NCI-H226 (cell line): ENCODE measurements at places on chromosomes 7 and 10.

- DNase-seq: no peak
Observed at GRCh38 chr7:157693071-157693520, 356.3 kb downstream of the DNAJB6 start.

DNA sequence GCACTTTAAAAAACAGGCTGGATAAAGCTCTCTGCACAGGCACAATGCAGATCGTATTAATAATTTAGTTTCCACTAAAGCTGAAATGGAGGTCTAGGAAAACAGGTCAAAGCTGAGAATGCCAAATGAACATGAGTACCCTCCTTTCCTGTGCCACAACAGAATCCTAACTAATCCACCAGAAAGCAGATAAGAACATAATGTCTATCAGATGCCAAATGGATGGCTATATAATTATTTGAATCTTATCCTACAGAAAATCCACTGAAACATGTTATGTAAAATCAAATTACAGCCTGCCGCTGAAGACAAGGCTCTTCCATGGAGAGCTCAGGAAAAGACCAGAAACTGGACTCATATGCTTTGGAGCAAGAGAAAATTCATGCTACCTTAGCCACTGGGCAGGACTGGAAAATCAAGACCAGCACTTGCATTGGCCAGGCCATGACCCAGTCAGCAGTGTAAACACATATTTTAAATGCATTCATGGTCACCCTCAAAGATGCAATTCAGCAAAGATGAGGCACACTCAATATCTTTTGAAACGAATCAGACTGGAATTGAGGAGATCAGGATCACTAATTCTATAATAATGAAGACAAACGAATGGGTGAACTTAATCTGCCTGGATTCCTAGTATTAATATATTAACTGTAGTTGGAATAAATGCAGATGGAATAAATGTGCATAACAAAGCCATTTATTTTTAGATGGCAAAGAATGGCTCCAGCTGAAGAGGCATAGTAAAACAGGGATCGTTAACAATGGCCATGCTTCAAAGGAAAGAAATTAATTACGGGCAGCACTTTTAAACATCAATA lies 13.2 kb downstream of the ANK3 start:
- no peak for DNase-seq

DNA sequence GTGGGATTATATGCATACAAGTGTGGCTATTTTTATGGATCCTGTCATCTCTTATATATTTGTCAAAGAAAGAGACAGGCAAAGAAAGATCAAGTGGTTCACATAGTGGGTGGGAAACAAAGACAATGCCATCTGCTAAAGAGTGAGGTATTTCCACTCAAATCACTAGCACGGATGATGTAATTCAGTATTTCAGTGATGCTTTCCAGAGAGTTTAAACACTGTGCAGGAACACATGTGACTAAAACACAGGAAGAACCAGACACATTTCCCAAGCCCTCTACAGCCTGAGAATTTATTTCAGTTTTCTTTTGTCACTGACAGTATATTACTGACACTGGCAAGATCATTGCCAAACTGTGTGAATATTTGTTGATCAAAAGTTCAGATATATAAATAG lies 885.7 kb upstream of the CELF2 start:
- DNase-seq: no peak

- no peak for DNase-seq
Observed at GRCh38 chr7:46390042-46390441, 469.0 kb upstream of the IGFBP3 start.

DNA sequence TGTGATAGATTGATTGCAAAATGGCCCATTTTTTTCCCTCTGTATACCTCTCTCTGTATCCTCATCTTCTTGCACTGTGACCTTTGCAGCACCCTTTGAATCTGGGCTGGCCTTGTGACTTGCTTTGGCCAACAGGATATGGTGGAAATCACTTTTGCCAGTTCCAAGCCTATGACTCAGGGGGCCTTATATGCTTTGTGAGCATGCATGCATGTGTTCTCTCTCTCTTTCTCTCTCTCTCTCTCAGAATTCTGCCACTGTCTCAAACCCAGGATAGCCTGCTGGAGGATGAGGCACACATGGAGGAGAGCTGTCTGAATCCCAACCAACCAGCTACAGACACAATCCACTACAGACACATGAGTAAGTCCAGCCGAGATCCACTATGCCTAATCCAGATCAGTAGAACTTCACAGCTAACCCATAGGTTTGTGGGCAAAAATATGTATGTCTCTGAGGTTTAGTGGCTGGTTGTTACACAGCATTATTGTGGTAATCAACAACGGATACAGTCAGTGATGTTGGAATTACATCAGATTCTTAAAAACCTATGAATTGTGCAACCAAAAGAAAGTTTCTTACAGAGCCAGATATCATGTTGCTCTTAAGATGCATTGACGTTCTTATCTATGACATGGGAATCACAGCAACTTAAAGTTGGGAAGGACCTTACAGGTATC lies 41.8 kb upstream of the ABCB4 start:
- no peak for DNase-seq

- no peak for DNase-seq
Observed at GRCh38 chr7:30463405-30464145, 15.0 kb downstream of the NOD1 start.

- DNase-seq: no peak
Observed at GRCh38 chr7:16396766-16397500, 24.4 kb downstream of the CRPPA start.

GRCh38 chr7:16697507-16698199 lies 51.7 kb downstream of the BZW2 start:
- DNase-seq: peak; percentile 47

- no peak for DNase-seq
Observed at GRCh38 chr7:122532406-122533269, 166.3 kb downstream of the RNF133 start.

DNA sequence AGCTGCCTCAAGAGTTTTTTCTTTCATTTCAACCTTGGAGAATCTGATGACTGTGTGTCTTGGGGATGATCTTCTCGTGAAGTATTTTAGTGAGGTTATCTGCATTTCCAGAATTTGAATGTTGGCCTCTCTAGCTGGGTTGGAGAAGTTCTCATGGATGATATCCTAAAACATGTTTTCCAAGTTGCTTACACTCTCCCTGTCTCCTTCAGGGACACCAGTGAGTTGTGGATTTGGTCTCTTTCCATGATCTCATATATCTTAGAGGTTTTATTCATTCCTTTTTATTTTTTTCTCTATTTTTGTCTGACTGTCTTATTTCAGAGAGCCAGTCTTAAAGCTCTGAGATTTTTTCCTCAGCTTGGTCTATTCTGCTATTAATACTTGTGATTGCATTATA lies 282.3 kb upstream of the CSTF2T start:
- no peak for DNase-seq

DNA sequence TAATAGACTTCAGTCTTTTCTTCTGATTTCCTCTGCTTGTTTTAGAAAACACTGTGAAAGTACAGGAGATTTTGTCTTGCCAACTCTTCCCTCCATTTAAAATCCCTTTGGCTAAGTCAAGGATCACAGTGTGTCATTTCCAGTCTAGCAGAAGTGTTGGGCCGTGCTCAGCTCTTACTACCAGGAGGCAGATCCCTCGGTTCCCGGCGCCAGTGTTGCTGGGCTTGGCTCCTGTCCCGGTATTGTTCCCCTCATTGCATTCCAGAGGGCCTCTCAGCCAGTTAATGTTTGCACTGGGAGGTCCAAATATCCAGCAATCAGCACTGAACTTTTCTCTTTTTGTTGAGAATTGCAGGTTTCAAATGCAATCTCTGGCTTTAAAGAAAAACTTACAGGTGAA lies 612.1 kb upstream of the MGMT start:
- no peak for DNase-seq

DNA sequence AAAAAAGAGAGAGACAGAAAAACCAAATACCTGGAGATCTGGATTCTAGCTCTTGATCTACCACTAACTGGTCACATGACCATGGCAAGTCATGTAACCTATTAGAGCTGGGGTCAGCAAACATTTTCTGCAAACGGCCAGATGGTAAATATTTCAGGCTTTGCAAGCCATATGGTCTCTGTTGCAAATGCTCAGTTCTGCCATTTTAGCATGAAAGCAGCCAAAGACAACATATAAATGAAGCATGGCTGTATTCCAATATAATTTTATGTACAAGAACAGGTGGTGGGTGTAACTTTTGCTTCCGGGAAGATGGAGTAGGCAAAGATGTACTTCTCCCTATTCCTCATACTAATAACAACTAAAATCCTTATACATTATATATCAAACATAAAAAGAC lies 6.7 kb downstream of the FRA10AC1 start:
- DNase-seq: no peak
